Left hindlimb (tissue), 1 donor: ENCODE measurements at places on chromosomes 2 and 18.

GRCh38 chr2:240997856-240998705 is at the start of gene SNED1:
Gene SNED1, plus strand, starts transcription at chr2:240998618. Its CDS starts 220 bp downstream, at chr2:240998838.
- peak; percentile 80 for DNase-seq

- no peak for DNase-seq
These were observed 739.4 kb upstream of the RAB6C start for GRCh38 chr2:129240061-129240460.

GRCh38 chr2:27716301-27717069 is 52.8 kb downstream of the SLC4A1AP start:
- DNase-seq: no peak

GRCh38 chr18:24190590-24190989 is 51.7 kb downstream of the CABYR start:
- DNase-seq: no peak

DNA sequence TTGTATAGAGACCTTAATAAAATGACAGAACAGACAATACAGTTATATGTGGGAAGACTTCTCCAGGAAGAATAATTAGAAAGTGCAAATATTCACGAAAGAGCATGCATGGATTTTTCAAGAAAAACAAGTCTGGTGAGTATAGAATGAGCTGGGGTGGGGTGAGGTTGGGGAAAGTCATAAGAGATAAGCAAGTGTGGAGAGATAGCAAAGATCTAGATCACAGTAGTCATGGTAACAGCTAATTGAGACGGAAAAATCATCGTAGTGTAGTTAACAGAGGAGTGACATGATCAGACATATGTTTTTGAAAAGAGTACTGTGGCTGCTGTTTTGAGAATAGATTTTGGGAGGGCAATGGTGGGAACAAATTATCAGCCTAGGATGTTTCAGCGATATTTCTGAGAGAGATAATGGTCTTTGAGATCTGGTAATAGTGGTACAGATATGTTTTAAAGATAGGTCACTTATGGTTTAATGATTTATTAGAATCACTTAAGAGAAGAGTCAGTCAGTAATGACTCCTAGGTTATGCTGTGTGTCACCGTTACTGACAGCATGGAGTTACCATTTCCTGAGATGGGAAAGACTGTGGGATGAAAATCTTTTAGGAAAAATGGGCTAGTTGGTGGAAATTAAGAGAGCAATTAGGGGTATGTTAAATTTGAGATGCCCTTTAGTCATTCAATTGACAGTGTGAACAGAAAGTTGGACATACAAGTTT is 248.5 kb upstream of the SLC8A1 start:
- DNase-seq: no peak

GRCh38 chr2:63569740-63570139 is 18.5 kb downstream of the WDPCP start:
- no peak for DNase-seq

- no peak for DNase-seq
These were observed 263.7 kb upstream of the SPOPL start for GRCh38 chr2:138237667-138238384.

GRCh38 chr2:189014449-189015138 is 40.4 kb downstream of the COL3A1 start:
- no peak for DNase-seq

- DNase-seq: peak; percentile 41
These were observed 123.3 kb downstream of the LTBP1 start for GRCh38 chr2:33069894-33070651.

GRCh38 chr2:217905896-217906295 is 96.9 kb downstream of the TNS1 start:
- no peak for DNase-seq

GRCh38 chr2:68371581-68371980 is 6.5 kb downstream of the PLEK start:
- DNase-seq: no peak

DNA sequence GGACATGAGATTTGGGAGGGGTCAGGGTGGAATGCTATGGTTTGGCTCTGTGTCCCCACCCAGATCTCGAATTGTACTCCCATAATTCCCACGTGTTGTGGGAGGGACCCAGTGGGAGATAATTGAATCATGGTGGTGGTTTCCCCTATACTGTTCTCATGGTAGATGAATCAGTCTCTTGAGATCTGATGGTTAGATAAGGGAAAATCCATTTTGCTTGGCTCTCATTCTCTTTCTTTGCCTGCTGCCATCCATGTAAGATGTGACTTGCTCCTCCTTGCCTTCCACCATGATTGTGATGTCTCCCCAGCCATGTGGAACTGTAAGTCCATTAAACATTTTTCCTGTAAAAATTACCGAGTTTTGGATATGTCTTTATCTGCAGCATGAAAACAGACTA is 80.9 kb upstream of the GALNT5 start:
- DNase-seq: no peak

- no peak for DNase-seq
These were observed 438.7 kb downstream of the MBD2 start for GRCh38 chr18:53785811-53786210.

DNA sequence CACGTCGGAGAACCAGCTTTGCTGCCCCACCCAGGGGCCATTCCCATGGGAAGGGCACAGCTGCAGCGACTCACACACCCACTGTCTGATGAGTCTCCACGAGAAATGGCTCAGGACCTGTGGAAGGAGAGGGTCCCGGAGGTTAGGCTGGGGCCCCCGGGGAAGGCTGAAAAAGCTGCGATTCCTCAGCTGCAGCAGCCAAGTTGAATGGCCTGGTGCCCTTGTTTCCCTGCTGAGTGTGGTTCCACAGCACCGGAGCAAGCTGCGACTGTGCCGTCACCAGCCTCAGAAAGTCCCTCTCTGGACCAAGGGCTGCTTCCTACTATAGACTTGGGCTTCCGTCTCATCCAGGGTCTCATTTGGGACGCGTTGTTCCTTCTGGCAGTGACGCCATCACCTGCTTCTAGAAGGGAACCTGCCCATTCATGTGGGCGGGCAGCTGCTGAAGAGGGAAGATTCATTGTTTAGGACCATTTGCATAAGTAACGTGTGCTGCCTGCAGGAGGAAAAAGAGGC is 180.2 kb downstream of the INHBB start:
- DNase-seq: no peak

DNA sequence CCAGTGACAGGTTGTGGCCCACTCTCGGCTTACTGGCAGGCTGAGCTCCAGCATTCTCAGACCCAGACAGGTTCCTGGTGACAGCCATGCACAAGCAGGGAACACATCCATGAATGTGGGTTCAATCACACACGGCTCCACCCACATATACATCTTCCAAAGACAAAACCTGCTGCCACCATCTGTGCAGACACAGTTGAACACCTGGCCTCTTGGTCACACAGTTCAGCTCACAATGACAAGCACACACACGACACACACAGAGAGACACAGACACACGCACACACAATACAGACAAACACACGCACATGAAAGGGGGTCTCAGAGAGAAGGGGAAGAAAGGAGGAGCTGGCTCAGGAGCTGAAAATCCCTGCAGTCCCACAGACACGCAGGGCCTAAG is 32.1 kb upstream of the PTMA start:
- DNase-seq: no peak

DNA sequence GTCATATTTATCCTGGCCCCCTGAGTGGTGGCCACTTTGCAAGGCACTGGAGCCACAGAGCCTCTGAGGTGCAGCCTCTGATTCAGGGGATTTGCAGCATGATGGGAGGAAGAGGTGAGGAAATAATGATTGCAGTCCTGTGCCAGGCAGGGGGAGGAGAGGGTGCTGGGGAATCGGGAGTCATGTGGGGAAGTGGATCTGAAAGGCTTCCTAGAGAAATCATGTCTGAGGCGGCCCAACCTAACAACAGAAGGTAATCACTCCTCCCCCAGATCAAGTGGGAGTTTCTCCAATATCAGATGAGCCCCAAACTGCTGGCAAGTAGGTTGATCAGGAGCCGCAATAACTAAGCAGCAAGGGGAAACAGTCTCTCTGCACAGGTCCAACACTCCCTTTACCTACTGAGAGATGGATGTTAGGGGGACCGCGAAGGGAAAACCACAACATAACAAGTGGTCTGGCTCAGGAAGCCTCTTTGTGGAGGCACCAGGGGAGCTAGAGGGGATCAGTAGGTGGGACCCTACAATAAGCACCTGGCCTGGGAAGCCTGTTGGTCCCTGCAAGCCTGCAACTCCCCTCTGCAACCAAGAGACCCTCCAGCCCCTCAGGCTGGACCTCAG is 71.8 kb upstream of the NPAS2 start:
- no peak for DNase-seq

- no peak for DNase-seq
These were observed 46.8 kb upstream of the BIN1 start for GRCh38 chr2:127153691-127154158.

DNA sequence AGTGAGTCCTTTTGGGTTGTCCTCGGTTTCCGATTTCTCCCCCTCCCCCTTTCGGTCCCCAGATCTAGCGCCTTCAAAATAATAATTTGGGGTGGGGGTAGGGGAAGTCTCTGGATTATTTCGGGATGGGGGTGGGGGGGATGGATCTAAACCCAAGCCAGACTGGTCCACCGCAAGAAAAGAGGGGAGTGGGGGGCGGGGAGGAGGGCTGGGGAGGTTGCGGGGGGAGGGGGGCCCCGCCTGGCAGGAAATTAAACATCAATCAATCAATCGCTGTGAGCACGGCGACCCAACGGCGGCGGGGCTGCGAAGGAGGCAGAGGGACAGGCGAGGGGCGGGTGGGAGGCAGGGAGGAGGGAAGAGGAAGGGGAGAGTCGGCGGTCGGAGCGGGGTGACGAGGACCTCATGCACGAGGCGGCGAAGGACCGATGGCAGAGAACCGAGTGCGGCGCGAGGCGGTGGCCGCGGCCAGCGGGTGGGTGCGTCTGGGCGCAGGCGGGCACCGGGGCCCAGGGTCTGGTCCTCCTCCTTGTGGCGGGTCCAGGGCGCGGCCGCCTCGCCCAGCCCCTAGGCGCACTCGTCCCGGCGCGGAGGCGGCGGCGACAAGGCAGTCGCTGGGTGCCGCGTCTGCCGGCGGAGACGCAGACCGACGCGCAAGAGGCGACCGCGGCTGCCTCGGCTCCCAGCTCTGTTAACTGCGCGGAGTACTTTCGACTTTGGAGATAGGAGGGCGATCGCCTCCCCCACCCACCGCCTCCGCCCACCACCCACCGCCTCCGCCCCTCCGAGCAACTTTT is 468 bp upstream of the SATB2 start:
- DNase-seq: peak; percentile 72

GRCh38 chr2:157290525-157290924 is 33.0 kb downstream of the GALNT5 start:
- DNase-seq: no peak

GRCh38 chr2:185472574-185472973 is 266.0 kb upstream of the FSIP2 start:
- no peak for DNase-seq

DNA sequence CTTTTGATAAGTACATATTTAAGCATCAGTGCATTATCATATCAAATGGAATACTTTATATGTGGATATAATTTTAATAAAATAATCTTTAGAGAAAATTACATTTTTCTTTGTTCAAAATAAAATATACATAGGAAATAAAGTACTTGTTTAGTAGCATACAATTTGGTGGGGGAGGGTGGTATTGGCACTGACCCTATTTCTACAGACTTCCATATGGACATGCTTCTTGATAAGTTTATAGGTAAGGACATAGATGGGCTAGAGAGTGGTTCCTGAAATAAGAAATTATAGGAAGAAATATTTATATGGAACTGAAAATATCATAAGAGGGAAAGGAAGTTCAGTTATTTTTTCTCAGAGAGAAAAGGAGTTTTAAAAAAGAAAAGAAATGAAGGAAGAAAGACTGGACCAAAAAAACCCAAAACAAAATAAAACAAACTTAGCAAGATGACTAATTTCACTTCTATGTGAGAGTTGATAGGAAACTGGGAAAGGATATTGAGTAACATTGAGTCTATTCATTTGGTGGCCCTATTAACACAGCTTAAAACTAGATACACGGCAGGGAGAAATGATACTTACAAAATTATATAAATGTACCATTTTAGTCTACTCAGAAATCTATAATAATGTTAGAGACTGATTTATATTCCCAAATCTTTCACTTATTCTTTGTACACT is 505.9 kb downstream of the ERBB4 start:
- DNase-seq: no peak

DNA sequence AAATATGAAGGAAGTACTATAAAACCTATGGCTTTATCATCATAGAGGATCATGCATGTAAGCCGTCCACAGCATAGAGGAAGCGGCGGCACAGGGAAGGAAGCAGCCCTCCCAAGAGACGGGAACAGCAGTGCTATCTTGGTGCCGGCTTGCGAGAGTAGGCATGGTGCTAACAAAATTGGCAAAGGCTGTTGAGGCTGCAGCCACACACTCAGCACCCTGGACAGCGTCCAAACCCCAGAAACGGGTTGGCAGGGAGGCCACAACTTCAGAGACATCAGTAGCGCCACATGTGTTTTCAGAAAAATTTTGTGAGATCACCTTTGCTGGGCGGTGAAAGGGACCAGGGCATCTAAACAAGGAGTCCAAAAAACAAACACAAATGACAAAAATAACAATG is 37.7 kb downstream of the NETO1 start:
- no peak for DNase-seq

DNA sequence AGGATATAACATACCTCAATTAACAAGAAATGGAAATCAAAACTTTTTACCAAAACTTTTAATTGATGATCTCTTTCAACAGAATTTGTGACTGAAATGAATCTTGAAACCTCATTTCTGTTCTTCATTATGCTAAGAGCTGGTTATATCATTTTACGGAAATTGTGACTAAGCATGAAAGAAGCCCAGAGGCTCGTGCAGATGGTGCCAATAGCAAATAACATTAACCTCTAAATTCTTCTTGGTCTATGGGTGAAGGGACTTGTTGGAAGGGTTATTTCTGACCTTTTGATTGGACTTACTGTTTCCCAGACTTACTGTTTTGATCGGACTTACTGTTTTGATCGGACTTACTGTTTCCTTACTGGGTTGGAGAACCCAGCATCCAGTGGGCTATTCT is 435.6 kb downstream of the TDRD15 start:
- DNase-seq: no peak

DNA sequence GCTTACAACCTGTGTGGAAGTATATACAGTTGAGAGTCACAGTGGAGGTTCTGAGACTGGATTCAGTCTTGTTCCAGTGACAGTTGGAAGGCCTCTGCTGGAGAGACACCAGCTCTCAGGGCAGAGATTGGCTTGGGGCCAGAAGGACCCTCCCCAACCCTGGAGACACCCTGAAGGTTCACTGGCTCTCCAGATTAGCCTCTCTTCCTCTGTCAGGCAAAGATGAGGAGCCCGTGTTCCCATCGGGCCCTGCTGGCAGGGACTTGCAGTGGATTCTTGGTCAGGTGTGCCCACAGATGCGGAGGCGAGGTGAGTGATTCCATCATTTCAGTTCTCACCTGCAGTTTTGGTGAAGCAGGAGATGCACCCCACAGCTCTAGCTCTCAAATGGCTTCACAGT is 78.6 kb downstream of the FAM210A start:
- DNase-seq: no peak

GRCh38 chr2:132790207-132790785 is 120.3 kb upstream of the LYPD1 start:
- DNase-seq: no peak

DNA sequence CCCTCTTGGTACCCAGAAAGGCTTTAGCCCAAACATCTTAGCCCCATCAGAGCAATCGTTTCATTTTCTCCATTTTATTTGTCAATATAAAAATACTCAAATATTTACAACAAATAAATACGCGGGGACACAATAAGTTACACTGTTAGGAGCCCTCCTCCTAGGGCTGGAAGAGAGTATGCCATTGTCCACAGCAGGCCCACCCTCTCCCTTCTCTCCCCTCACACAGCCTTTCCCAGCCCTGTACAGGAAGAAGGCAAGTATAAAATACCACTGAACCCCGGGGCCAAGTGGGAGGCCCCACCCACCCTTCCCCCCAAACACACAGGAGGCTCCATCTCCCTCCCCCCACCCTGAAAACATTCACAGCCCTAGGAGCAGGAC is 1.9 kb upstream of the ANKRD39 start:
- no peak for DNase-seq
